ENCODE measurements at places on chromosomes 5 and 9. TPM values are rescaled to one million over a fixed set of nuclear protein-coding genes. Genes with fewer than 3 reads are reported as not detected.
A peak's percentile ranks its signal among the peaks of the same experiment; 100 is the strongest.

DNA sequence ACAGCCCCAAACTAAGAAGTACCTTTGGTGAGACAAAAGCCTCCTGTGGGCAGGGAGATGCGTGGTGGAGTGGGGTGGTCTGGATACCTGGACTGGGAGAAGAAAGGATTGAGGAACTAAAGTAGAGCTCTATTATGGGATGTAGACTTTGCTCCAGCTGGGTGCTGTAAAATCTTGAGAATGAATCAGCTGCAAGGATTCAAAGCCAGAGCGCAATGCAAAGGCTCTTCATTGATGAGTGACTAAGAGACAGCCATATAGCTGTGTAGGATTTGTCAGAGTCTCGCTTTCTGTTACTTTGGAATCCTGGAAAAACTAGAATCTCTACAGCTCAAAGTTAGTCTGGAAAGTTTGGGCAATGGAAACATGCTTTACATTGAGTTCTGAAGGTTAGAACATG lies 159.9 kb downstream of the TAF11L14 start:
- H3K4me1 ChIP-seq = no peaks in the 10 kb centered on the region
- no peaks in the 10 kb centered on the region for H3K36me3 ChIP-seq
- no peak overlapping the region for H3K27ac ChIP-seq
- no peaks in the 10 kb centered on the region for H3K27me3 ChIP-seq

DNA sequence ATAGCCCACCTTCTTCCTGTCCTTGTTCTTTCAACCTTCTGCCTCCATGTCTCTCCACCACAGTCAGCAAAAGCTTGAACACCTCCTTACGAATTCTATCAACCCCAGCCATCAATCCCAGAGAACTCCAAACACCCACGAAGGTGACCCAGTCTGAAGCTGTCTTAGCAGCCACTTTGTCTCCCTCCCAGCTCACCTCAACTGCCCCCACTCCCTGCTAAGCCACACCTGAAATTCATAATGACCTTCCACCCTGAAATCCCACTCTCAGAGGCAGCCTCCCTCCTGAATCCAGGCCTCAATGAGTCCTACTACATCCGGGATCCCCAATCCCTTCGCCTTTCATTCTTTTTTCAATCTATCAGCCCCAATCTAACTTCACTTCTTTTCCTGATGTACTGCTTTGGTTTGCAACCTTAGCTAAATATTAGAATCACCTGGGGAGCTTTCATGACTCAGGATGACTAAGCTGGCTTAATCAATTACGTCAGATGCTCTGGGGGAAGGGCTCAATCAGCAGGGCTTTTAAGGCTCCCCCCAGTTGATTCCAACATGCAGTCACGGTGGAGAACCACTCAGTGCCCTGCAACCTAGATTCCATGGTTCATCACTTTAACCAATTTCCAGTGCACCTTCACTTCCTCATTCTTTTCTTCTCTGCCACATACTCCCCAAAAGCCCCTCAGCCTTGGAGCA lies 32.2 kb downstream of the BHMT start:
- H3K4me1 ChIP-seq = peaks cover 24% of the 10 kb centered on the region
- H3K36me3 ChIP-seq = peaks cover 8% of the 10 kb centered on the region
- DNase-seq = peak; percentile 65
- peak overlapping the region; percentile 94 for H3K27ac ChIP-seq

DNA sequence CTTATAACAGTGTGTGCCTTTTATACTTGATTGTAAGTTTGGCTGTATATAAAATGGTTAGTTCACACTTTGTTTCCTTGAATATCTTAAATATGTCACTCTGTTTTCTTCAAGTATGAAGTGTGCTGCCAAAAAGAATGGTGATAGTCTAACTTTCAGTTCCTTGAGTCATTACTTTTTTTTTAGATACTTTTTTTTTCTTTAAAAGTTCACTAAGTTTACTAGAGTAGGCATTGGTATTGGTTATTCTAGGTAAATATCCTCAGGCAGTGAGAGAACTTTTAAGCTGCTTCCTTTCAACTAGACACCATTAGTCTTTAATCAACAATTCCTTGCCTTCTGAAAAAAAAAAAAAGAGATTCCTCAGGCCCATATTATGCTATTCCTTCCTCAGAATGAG lies 41.9 kb downstream of the SPEF2 start:
- no peak for DNase-seq
- no peaks in the 10 kb centered on the region for H3K4me1 ChIP-seq

GRCh38 chr5:110852053-110852452 lies 113.2 kb downstream of the SLC25A46 start:
- H3K4me3 ChIP-seq = no peak overlapping the region
- no peak overlapping the region for H3K27ac ChIP-seq
- H3K27me3 ChIP-seq = no peaks in the 10 kb centered on the region
- DNase-seq = no peak
- no peaks in the 10 kb centered on the region for H3K36me3 ChIP-seq

DNA sequence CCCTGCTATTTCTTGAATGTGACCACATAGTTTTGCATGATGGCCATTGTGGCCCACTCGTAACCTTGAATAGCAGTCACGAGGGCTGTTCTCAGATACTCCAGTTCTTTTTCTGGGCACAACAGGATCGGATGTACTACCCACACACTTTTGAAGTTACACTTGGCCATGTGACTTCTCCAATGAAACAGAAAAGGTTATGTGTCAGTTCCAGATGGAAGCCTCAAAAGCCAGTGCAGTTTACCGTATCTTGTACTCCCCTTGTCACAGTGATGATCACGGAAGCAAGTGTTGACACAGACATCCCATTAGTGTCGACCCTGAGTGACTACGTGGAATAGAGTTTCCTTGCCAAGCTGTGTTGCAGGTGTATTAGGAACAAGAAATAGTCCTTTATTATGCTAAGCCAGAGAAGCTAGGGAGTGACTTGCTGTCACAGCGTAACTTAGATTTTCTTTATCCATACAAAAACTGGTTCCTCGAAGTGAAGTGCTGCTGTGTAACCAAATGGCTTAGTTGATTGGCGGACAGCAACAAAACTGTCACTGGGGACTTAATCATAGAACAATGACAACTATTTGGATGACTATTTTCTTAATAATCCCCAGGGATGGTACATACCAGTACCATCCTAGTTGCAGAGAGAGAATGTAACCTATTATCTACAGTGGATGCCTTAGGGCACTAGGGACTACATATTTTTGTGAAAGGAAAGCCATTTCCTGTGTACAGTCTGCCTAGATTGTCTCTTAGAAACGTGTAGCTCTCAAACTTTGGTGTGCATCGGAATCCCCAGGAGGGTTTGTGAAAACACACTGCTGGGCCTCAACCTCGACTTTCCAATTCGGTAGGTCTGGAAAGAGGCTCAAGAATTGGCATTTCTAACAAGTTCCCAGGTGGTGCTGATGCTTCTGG lies 90.1 kb upstream of the DMRT1 start:
- no peak for DNase-seq
- H3K4me1 ChIP-seq = no peaks in the 10 kb centered on the region
- H3K4me3 ChIP-seq = no peak overlapping the region
- no peaks in the 10 kb centered on the region for H3K36me3 ChIP-seq

- H3K27me3 ChIP-seq = no peaks in the 10 kb centered on the region
- no peak for DNase-seq
- peak overlapping the region; percentile 87 for H3K27ac ChIP-seq
- peaks cover 27% of the 10 kb centered on the region for H3K4me1 ChIP-seq
- H3K36me3 ChIP-seq = peaks cover 100% of the 10 kb centered on the region
- peak overlapping the region; percentile 72 for H3K4me3 ChIP-seq
Observed at GRCh38 chr5:179797741-179798140, 4.0 kb downstream of the LTC4S start.

GRCh38 chr5:40521108-40521785 lies 158.5 kb upstream of the PTGER4 start:
- no peaks in the 10 kb centered on the region for H3K27me3 ChIP-seq
- no peak overlapping the region for H3K4me3 ChIP-seq
- peaks cover 9% of the 10 kb centered on the region for H3K4me1 ChIP-seq
- no peak overlapping the region for H3K27ac ChIP-seq
- H3K36me3 ChIP-seq = no peaks in the 10 kb centered on the region

DNA sequence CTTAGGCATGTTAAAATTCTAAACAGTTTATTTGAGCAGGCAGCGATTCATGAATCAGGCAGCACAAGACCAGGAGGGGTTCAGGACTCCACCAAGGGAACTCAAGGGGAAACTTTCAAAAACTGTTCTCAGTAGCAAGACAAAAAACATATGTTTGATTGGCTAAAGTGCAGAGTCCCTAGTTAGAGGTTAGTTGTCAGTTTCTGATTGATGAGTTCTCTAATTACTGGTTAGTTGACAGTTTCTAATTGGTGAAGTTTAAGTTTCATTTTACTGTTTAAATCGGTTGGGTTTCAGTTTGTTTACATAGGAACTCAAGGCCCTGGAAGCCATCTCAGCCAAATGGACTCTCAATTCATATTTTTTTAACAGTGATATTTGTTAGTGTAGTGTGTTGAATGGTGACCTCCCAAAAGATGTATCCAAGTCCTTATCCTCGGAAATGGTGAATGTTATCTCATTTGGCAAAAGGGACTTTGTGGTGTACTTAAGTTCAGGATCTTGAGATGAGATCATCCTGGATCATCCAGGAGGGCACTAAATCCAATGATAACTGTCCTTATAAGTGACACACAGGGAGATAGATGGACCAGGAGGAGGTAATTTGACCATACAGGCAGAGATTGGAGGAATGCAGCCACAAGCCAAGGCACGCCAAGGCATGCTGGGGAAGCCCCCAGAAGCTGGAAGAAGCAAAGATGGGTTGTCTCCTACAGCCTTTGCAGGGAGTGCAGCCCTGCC lies 219.2 kb upstream of the RAI14 start:
- DNase-seq = no peak
- H3K27ac ChIP-seq = no peak overlapping the region
- no peaks in the 10 kb centered on the region for H3K4me1 ChIP-seq
- H3K27me3 ChIP-seq = peaks cover 2% of the 10 kb centered on the region
- H3K36me3 ChIP-seq = no peaks in the 10 kb centered on the region

DNA sequence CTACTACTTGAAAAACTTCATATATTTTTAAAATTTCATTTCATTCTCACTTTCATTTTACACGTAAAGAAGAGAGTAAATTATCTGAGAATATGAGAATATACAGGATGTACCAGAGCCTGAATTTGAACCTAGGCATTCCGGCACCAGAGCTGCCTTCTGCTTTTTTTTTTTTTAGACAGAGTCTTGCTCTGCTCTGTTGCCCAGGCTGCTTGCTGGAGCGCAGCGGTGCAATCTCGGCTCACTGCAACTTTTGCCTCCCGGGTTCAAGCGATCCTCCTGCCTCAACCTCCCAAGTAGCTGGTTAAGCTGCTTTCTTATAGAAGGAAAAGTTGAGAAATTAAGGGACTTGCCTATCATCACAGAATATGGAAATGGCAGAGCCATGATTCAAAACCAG lies 540.1 kb downstream of the EBF1 start:
- H3K4me1 ChIP-seq = no peaks in the 10 kb centered on the region
- no peak overlapping the region for H3K4me3 ChIP-seq
- H3K27me3 ChIP-seq = no peaks in the 10 kb centered on the region
- DNase-seq = no peak
- no peaks in the 10 kb centered on the region for H3K36me3 ChIP-seq
- H3K27ac ChIP-seq = no peak overlapping the region

DNA sequence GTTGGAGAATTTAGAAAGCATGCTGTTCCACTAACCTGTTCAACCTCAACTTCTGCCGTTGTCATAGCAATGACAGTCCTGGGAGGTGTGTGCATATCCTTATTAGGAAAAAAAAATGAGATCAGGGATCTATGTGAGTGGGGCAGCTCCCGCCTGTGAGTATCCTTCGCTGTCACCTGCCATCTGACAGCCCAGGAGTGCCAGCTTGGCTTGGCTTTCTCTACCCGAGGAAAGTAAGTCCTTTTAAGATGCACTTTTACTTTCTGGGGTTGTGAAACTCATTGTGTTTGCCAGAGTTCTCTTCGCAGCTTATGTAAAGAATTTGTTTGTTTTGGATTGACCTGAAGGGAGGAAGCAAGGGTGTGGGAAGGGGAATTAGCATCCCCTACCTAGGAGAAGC lies 21.8 kb downstream of the PCDHAC2 start:
- peaks cover 13% of the 10 kb centered on the region for H3K4me1 ChIP-seq
- H3K27ac ChIP-seq = no peak overlapping the region
- no peak overlapping the region for H3K4me3 ChIP-seq
- no peaks in the 10 kb centered on the region for H3K36me3 ChIP-seq
- DNase-seq = no peak

DNA sequence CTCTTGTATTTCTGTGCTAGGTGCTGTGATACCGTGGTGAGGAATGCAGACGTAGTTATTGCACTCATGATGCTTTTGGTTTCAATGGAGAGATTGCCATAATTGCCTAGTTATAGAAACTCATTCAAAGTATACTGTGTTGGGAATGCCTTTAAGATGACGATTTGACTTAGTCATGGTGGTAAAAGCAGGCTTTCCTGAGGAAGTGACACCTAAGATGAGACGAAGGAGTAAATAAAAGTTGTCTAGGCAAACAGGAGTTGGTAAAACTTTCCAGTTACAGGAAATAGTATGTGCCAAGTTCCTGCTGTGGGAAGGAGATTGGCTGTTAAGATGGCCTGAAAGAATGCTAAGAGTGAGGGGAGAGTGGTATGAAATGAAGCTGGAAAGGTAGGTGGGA lies 48.1 kb downstream of the FOCAD start:
- no peak overlapping the region for H3K27ac ChIP-seq
- H3K4me1 ChIP-seq = peaks cover 9% of the 10 kb centered on the region
- H3K4me3 ChIP-seq = no peak overlapping the region
- H3K27me3 ChIP-seq = no peaks in the 10 kb centered on the region
- no peak for DNase-seq

- peaks cover 57% of the 10 kb centered on the region for H3K4me1 ChIP-seq
- peak overlapping the region; percentile 98 for H3K27ac ChIP-seq
- H3K27me3 ChIP-seq = no peaks in the 10 kb centered on the region
- peak overlapping the region; percentile 82 for H3K4me3 ChIP-seq
Observed at GRCh38 chr5:149961186-149961685, 678 bp downstream of the SLC26A2 start.

- no peaks in the 10 kb centered on the region for H3K36me3 ChIP-seq
- H3K4me1 ChIP-seq = no peaks in the 10 kb centered on the region
- DNase-seq = no peak
- H3K27me3 ChIP-seq = no peaks in the 10 kb centered on the region
- H3K27ac ChIP-seq = no peak overlapping the region
Observed at GRCh38 chr5:93145019-93145418, 436.0 kb downstream of the NR2F1-AS1 start.

DNA sequence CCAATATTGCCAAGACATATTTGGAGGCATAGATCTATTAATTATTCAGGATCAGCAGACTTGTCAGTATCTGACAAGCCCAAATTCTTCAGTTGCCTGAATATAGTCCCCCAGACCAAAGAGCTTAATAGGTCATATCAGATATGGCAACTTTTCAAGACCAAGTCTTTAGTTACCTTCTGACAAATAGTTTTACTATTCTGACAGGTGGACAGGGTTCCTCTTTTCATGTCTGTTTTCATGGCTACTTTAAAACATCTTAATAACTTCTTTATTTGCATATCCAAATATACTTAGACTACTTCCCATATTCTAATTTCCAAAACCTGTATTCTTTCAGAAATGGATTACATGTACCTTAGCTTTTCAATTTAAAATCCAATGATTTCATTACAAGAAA lies 65.4 kb downstream of the AUH start:
- DNase-seq = no peak
- H3K27me3 ChIP-seq = no peaks in the 10 kb centered on the region
- no peak overlapping the region for H3K27ac ChIP-seq
- no peaks in the 10 kb centered on the region for H3K36me3 ChIP-seq
- peaks cover 8% of the 10 kb centered on the region for H3K4me1 ChIP-seq

- peak overlapping the region; percentile 13 for H3K27ac ChIP-seq
- H3K27me3 ChIP-seq = no peaks in the 10 kb centered on the region
- H3K4me3 ChIP-seq = no peak overlapping the region
- peak; percentile 66 for DNase-seq
- no peaks in the 10 kb centered on the region for H3K36me3 ChIP-seq
- H3K4me1 ChIP-seq = peaks cover 10% of the 10 kb centered on the region
Observed at GRCh38 chr9:116549061-116549664, 137.9 kb upstream of the TRIM32 start.

Gene IFNW1
- not detected for total RNA-seq

Gene SUSD3
- 1.3 TPM for total RNA-seq

Gene ZDHHC11
- 53.7 TPM for total RNA-seq

Gene TGFBI
- total RNA-seq = 41.4 TPM

Gene MIER3
- 26.3 TPM for total RNA-seq

Gene WDR38
- total RNA-seq = not detected
